ENCODE measurements at places on chromosomes 5 and 9.

- DNase-seq, result no peak
These were observed 449.9 kb downstream of the PRELID2 start for GRCh38 chr5:145385276-145385675.

DNA sequence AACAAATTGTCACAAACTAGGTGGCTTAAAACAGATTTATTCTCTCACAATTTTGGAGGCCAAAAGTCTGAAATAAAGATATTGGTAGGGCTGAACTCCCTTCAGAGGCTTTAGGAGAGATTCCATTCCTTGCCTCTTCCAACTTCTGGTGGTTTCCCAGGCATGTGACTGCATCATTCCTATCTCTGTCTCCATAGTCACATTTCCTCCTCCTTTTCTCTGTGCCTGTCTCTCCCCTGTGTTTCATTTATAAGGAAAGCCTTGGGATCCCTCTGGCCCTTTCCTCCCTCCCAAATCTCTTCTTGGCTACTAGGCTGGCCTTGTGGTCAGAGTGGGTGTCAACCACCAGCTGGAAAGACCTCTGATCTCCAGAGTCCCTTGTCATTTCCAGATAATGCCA is 78.2 kb downstream of the SNX18 start:
- no peak for DNase-seq

DNA sequence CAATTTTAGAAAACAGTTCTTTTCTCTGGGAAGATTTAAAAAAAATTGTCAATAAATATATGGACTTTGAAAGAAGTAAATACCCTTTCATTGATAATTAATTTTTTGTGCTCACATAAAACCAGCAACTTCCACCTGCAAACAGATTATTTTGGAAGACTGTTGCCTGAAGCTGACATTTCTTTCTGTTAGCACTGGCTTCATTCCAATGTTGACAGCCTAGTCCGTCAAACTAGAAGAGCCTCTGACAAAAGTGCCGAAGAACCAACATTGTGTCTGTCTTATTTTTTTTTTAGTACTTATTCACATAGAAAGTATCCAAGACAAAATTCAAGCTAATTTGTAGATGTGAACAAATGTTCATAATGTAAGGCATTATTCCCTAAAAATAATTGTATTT is 108.6 kb upstream of the TMEM161B start:
- no peak for DNase-seq

GRCh38 chr9:93369686-93370085 is 81.8 kb upstream of the FAM120A start:
- DNase-seq, result no peak

- no peak for DNase-seq
These were observed 45.1 kb upstream of the HK3 start for GRCh38 chr5:176944268-176944667.

GRCh38 chr5:56637321-56637920 is 177.9 kb upstream of the MAP3K1 start:
- peak; percentile 6 for DNase-seq

DNA sequence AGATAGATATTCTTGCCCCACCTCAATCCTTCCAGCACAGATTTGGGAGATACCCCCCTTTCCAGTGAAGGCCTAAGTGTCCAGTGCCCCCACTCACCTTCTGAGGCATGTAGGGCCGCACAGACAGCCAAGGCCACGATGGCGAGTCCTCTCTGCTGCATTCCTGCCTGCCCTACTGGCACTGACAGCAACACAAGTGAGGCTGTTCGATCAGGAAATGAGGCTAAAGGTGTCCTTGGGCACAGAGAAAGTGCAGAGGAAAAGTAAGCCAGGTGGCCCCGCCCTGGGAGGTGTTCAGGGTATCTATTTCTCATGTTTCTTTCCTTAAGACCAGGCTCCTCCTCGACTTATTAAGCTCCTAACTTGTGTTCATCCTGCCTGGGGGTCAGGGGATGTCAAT is at the start of gene CCL28:
Gene CCL28 (minus strand): TSS at position 236 of the 400 bp plus-strand sequence. CDS start 75 bp downstream, at position 161.
- peak; percentile 35 for DNase-seq

GRCh38 chr5:10853154-10853553 is 92.1 kb upstream of the DAP start:
- DNase-seq, result no peak
